ENCODE measurements at places on chromosomes 16 and 17.

DNA sequence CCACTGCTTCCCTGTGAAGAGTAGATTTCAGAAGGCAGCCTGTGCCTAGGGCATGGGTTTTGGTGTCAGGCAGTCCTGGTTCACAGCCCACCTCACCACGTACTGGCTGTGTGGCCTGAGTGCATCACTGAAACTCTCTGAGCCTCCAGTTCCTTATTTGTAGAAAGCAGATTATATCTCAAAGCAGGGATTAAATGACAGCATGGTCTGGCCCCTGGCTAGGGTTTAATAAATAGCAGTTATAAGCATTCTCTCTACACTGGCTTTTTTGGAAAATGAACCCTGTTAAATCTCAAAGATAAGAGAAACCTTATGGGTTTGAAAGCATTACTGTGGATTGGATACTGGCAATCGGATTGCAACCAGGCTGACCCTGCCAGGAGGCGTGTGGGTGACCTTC is 2.9 kb upstream of the MT1M start:
- no peak for DNase-seq

DNA sequence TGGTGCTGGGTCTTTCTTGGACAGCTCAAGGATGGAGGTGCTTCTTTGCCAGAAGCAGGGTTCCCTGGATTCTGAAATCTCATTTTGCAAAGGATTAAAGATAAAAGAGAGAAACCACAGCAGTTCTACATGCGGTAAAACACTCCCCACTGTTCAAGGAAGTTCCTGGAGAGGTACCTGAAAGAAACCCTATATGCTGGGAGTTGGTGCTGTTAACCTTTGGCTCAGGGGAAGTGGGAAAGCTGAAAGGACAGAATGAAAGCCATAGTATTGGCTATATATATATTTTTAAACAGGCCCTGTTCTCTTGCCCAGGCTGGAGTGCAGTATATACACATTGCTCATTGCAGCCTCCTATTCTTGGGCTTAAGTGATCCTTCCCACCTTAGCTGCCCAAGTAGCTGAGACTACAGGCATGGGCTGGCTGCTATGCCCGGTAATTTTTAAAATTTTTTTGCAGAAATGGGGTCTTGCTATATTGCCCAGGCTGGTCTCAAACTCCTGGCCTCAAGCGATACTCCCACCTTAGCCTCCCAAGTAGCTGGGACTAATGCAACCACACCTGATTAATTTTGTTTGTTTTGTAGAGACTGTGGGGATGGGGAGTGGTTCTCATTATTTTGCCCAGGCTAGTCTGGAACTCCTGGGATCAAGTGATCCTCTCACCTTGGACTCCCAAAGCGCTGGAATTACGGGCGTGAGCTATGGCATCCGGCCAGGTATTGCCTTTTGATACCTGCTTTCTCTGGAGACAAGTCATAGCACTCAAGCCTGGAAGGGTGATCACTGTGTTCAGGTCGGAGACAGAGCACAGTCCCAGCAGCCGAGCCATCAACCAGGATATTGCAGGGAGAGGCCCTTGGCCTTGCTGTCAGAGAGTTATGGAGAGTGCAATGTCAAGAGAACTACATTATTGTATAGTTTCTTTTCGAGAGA is 55.2 kb downstream of the MSI2 start:
- no peak for DNase-seq

GRCh38 chr17:35428229-35428628 is 4.1 kb downstream of the SLFN12 start:
- no peak for DNase-seq

- no peak for DNase-seq
Measured at GRCh38 chr16:26605626-26606271, 461.0 kb upstream of the C16orf82 start.

DNA sequence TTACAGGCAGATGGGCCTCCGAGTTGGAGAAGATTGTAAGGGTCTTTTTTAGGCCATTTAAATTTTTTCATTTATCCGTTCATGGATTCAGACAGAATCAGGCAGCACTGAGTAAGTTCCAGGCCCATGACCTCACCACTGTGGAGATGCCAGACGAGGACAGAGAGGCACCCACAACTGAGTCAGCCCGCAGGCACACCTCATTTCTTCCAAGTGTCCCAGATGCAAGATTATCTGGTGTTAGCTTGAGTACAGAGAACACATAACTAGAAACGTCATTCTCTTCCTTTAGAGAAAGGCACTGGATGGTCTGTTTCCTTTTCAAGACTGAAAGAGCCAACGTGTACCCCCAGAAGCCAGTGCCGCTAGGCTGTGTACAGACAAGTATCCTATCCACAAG is 16.9 kb downstream of the CLEC16A start:
- DNase-seq: no peak

- no peak for DNase-seq
Measured at GRCh38 chr17:37447641-37448040, 41.0 kb downstream of the TADA2A start.

GRCh38 chr17:79814127-79814973 is 17.5 kb upstream of the CBX8 start:
- DNase-seq: no peak

GRCh38 chr16:12062343-12063003 is 85.9 kb downstream of the SNX29 start:
- DNase-seq: no peak

GRCh38 chr17:16484445-16485175 is 7.4 kb downstream of the LRRC75A start:
- no peak for DNase-seq

DNA sequence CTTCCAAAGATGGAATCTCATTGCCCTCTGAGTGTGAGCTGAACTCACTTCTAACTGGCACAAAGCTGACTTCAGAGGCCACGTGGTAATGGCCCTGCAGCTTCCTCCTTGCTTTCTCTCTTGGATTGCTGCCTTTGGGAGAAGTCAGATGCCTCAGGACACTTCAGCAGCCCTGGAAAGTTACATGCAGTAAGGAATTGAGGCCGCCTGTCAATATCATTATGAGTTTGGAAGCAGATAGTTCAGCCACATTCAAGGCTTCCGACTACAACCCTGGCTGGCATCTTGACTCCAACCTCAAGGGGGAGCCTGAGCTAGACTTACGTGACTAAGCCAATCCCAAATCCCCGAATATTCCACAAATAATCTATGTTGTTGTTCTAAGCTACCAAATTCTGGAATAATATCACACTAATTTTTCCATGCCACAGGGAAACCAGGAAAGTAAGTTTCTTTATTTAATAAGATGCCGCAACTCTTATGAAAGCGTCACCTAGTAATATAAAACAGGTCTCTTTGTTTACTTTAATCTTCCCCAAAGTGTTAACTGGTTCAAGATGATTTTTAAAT is 13.6 kb downstream of the CEP20 start:
- no peak for DNase-seq

DNA sequence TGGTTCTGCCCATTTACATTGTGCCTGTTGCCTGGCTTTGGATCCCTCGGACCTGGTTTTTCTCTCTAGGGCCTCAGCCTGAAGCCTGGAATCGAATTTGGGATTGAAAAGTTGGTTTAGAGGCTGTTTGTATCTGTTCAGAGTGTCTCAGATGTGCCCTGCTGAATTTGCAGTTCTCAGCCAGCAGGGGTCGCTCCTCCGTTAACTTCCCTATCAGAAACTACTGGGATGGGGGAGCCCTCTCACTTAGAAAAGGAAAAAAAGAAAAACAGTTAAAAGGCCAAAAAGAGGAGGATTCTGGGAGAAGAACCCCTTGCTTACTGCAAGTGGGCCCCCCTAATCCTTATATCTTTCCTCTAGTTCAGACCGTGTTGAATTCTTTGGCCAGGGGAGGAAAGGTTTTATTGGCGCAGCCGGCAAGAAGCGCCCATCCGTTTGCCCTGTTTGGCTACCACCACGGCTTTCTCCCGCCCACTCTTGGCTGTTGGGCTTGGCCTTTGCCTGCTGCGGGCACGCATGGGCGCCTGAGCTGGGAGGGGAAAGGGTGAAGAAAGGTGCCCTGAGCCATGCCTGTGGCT is 8.7 kb downstream of the FZD2 start:
- no peak for DNase-seq

DNA sequence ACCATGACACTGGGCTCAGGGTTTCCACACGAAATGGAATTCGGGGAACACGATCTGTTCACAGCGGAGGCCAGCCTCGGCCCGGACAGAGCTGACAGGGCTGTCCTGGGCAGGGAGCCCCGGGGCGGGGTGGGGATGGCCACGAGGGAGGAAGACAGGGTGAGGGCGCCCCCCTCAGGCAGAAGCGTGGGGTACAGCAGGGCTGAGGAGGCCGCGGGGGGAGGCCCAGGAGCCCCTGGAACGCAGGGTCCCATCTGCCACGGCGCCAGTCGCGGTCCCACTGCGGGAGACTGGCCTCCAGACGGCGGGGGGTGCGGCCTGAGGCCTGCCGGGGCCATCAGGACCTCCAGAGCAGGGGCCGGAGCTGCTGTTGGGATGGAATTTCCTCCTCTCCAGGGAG is 75.9 kb downstream of the LMF1 start:
- DNase-seq: no peak

DNA sequence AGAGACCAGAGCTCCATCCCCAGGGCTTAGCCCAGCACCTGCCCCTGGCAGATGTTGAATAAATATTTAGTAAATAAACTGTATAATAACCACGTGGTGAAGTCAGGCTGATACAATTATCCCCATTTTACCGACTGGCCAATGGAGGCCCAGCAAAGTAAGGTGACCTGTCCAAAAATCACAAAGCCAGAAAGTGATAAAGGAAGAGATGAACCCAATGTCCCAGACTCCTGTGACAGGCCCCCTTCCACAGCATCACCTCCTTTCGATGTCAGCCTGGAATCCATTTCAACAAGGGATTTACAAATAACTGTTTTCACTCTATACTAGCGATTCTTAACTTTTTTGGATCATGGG is 5.5 kb downstream of the TVP23A start:
- DNase-seq: no peak

- DNase-seq: no peak
Measured at GRCh38 chr17:4617590-4618351, 23.7 kb downstream of the ALOX15 start.

GRCh38 chr17:69103557-69104233 is 38.0 kb downstream of the ABCA6 start:
- DNase-seq: no peak

GRCh38 chr17:41549596-41550039 is 21.5 kb upstream of the KRT19 start:
- DNase-seq: no peak

- no peak for DNase-seq
Measured at GRCh38 chr17:52170963-52171572, 12.6 kb upstream of the CA10 start.
